ENCODE measurements at places on chromosomes 1 and 21. TPM values are rescaled to one million over a fixed set of nuclear protein-coding genes. Genes with fewer than 3 reads are reported as not detected.

The HP1BP3 gene
- 175 TPM for total RNA-seq

The POLR3GL gene
- total RNA-seq: 26.2 TPM

The IL23R gene
- total RNA-seq: not detected

The EDN2 gene
- total RNA-seq: 0.47 TPM

The CELA3B gene
- not detected for total RNA-seq

The PALMD gene
- 0.60 TPM for total RNA-seq

The HSPA6 gene
- 4.4 TPM for total RNA-seq

The FCRL5 gene
- total RNA-seq: not detected

The KCNA3 gene
- total RNA-seq: 0.16 TPM

The REG4 gene
- total RNA-seq: not detected

The LRRIQ3 gene
- total RNA-seq: 1.1 TPM

The CEP350 gene
- total RNA-seq: 44.4 TPM

The CFHR5 gene
- not detected for total RNA-seq

The POU3F1 gene
- 0.17 TPM for total RNA-seq

The SPRR2F gene
- not detected for total RNA-seq
